ENCODE measurements at places on chromosomes 4 and X.

GRCh38 chr4:168484626-168485025 lies 4.3 kb upstream of the DDX60L start:
- DNase-seq: no peak

DNA sequence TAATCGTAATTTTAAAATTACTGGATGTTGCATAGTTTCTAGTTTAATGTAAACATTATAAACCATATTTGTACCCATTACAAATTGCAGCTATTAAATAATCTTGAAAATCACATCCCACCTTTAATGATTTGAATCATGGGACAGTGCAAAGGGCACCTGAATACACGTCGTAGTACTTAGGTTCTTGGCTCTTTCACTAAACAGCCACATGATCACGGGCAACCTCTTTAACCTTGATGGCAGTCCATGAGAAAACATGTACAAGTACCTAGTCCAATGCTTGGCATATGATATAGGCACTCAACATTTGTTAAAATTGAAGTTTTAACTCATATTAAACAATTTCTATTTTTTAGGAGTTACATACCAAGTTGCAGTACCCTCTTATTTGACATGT lies 11.8 kb upstream of the FBXL5 start:
- DNase-seq: no peak

- DNase-seq: peak; percentile 47
Observed at GRCh38 chr4:74932832-74933561, at the start of gene PARM1. Gene PARM1 (plus strand): TSS chr4:74933116. CDS start chr4:74933328, 212 bp downstream.

- no peak for DNase-seq
Observed at GRCh38 chr4:125097729-125098128, 217.0 kb upstream of the FAT4 start.

DNA sequence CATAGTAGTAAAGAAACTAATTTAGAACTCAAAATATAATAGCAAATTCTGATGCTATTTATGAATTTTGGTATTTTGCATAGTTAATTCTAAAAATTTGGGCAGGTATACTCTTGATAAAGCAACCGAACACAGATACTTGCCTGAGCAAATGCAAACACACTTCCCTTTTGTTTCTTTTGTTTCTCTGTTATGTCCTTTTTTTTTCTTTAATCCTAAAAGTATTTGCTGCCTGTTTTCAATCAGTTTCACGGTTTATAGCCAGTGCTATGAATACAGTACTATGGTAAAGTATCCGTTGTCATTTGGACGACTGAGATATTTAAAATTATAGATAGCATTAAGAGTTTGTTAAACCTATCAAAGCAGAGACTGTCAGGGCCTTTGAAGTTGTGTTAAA lies 84.3 kb upstream of the HPRT1 start:
- no peak for DNase-seq

- no peak for DNase-seq
Observed at GRCh38 chr4:122548452-122548851, 72.4 kb downstream of the IL21 start.

GRCh38 chr4:6959261-6959660 lies 49.6 kb downstream of the TBC1D14 start:
- DNase-seq: no peak

GRCh38 chr4:113781439-113782040 lies 20.0 kb upstream of the CAMK2D start:
- no peak for DNase-seq

Measured in CD8-positive, alpha-beta memory T cell (primary cell).